ENCODE measurements at places on chromosomes 2 and 18.
A peak's percentile ranks its signal among the peaks of the same experiment; 100 is the strongest.

DNA sequence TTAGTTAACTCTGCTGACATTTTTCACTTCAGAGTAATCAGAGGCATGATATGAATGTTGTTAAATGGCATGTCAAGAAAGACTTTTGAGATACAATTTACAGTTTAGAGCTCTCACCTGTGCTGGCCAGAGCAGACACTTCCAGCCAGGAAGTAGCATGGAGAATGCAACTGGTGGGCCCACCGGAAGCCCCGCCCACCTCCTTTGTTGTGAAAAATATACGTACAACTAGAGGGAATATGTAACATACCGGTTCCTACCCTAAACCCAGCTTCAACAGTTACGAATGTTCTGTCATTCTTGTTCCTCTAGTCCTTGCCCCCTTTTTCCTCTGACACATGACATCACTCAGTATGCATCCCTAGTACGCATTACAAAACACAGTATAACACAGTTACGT, 70.2 kb upstream of the ITM2C start:
- no peak for DNase-seq

DNA sequence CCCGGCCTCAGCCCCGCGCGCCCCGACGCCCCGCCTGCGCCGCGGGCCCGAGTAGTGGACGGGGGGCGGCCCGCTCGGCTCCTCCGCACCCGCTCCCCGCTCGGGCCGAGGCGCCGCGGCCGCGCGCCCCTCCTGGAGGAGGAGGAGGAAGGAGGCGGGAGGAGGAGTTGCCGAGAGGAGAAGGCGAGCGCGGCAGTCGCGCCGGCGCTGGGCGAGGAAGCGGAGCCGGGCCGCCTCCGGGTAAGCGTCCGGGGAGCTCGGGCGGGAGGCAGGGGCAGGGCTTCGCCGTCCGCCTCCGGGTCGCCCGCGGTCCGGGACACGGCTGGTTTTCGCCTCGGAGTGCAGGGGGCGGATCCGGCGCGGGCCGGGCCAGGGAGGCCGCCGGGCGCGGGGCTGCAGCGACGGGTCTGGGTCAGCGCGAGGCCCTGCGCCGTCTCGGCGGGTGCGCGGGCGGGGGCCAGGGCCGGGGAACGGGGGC, at the start of gene SOCS6:
SOCS6 (plus strand) TSS at position 195 of the 478 bp plus-strand sequence. CDS start 35,624 bp downstream, outside the sequence.
- no peak for DNase-seq

GRCh38 chr18:36468161-36468560, 170.6 kb downstream of the FHOD3 start:
- DNase-seq: no peak

DNA sequence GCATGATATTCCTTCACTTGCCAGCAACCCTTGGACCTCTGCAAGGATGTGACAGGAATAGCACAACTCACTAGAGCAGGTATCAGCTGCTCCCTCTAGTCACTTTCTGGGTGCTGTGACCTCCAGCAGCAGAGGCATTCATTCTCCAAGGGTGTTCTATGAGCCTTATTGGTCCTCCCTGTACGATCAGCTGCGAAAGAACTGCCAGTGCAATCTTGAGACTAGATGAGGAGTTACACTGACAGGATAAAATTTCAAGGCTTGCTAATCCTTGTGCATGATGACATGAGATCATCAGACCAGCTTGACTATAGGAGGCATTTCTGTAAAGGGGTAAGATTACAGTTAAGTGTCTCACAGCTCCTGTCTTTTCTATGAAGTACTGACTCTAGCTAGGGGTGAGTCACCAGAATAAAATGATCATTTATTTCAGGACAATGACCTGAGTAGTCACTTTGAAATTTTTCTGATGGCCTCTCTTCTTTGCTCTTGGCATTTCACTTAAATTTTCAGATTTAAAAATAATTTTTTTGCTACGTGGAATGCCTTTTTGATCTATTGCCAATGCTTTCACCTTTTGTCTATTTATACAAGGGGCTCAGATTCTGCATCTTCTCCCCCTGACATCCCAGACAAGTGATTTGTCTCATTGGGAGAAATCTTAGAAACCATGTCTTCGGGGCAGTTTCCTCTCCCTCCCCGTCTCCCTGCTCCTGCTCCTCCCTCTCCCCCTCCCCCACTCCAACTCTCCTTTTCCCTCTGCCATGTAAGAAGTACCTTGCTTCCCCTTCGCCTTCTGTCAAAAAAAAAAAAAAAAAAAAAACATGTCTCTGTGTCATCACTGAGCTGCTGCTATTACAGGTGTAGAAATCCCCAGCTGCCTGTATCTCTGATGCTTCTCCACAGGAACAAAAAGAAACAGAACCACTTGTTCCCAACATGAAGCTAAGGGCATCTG, 49.2 kb upstream of the FRZB start:
- DNase-seq: peak; percentile 42

DNA sequence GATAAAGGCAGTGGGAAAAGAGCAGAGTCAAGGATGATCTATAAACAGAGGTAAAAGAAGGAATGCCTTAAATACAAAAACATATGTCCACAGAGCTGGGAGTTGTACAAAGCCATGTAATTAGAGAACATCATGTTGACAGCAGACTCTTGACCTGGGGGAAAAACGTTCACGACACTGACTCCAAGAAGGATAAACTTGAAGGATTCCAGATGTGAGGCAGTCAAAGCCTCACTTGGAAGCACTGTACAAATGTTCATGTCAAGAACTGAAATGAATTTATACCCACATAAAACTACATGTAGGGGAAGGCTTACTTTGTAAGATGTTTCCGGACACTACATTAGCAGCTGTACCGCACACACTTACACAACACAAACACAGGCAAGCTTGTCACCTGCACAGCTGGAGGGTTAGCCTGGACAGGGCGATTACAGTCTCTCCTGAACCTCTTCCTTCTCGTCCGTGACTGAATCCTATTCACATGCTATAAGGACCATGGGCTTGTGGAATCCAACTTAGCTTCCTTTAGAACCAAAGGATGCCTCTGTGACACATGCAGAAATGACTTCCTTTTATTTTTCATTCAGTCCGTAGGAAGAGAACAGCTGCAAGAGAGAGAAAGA, 88.6 kb downstream of the SH3YL1 start:
- no peak for DNase-seq

- no peak for DNase-seq
Observed at GRCh38 chr2:204156456-204156855, 219.9 kb downstream of the ICOS start.

DNA sequence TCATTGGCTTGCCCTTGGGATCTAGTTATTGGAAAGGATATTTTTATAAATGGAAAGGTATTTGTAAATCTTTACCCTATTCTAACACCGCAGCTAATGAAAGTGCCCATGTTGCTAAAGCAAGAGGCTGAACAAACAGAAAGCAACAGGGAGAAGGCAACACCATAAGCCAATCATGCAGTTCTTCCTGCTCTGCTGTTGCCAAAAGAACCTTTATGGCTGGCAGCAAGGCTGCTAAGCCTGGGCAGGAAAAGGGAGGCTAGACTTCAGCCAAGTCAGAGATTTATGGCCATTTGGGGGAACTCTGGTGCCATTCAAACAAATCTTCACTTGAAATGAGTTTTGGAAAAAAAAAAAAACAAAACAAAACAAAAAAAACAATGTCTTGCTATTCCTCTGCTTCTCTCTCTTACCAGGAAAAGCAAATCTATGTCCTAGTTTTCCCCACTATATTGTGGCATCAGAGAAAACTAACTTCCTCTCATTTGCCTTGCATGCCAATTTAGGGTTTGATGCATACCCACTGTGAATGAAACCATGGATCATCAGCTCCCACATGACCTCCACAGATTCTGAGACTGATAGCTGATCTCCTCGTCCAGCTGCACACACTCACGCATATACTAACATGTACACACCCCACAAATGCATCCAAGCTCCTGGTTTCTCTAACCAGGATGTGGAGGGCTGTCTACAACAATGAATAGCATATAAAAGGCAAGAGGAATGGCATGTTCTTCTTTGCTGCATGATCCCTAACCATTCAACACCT, 179.3 kb downstream of the C1D start:
- DNase-seq: no peak

DNA sequence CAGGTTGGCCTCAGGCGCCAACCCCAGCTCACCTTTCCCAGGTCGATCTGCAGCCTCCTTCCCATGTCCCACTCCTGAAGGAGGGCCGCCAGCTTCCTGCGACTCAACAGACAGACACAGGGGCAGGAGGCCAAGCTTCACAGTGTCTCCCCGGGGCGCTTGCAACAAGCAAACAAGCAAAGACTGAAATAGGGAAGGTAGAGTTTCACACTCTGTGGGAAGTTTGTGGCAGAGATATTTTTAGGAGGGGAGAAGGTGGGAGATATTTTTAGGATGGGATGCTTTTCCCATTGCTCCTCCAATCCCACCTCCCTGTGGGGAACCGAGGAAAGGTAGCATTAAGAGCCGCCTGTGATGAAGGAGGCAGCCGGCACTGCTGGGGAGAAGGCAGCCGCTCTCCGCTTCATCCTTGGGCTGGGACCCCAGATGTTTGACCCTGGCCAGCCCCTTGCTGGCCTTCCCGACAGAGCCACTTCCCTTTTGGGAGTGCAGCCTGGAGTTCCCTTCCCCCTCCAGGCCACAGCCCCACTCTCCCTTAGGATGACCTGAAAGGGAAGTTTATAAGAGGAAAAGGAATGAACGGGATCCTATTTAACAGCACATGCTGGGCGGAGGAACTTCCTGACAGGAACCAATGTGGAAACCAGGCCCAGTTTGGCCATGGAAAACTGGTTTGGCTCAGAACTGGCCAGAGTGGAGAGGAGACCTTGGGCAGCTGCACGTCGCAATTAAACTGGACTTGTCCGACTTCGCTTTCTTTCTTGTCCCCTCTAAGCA, 142.2 kb upstream of the SMAD2 start:
- no peak for DNase-seq

DNA sequence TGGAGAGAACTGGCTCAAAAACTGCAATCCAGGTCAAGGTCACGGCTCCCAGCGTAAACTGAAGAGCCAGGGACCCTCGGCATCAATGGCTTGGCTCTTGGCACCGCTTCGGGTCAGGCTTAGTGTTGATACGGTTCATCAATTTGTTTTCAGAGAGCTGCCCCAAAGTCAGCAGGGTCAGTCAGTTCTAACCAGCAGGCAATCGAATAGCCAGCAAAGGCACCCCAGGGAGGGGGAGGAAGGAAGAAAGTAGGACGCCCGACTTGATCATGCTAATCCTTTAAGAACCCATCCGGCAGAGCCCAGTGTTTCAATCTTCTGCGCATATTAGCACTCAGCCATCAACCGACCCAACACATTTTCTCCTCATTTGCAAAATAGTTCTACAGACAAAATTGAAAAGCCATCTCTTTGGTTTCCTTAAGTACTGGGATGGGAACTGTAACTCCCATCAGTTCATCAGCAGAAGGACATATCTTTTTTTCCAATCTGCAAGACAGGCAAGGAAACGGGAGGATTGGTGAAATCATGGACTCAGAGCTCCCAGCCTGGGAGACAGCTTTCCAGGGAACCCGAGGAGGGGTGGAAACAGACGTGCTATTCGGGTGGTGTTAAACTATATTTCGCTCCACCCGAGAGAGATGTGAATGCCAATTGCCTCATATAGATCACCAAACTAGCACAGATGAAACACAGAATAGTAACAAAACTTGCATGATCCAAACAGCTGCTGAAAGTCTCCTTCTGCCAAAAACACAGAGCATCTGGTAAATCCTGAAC, 40.7 kb upstream of the CABLES1 start:
- DNase-seq: no peak

GRCh38 chr2:150383587-150383986, 103.9 kb downstream of the RND3 start:
- no peak for DNase-seq

- no peak for DNase-seq
Observed at GRCh38 chr2:187971893-187972292, 319.8 kb upstream of the GULP1 start.

DNA sequence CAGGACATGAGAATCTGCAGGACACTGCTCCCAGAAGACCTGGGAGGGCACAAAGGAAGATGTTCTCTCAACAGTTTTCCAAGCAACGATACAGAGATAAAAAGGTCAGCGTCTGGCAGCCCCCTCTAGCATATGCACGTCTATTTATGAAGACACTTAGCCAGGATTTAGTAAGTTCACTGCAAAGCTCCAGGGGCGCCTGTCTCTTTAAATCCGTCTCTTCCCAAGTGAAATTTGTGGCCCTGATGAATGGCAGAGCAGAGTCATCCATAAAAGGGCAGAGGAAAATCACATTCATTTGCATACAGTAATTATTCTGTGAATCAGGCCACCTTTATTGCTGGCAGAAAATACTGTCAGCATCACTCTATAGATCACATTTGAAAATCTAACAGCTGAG, 390.9 kb upstream of the SMIM21 start:
- DNase-seq: no peak

- DNase-seq: no peak
Observed at GRCh38 chr18:39259736-39260135, 1694.1 kb upstream of the CELF4 start.

DNA sequence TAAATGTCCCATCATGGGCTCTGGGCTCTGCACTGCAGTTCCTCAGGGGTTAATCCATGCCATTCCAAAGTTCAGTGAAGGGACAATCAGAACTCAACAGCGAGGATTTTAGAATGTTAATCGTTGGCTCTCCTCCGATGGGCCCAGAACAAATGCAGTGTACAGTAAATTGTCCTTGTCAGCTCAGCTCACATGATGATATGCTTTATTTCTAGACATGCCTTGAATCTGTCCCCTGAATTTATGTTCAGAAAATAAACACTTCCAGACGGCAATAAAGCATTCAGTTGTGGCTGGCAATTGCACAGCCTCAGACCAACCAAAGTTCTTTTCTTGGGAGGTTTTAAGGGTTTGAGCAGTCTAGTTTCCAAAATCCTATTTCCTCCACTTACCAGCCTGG, 981.2 kb downstream of the BCL11A start:
- DNase-seq: no peak

DNA sequence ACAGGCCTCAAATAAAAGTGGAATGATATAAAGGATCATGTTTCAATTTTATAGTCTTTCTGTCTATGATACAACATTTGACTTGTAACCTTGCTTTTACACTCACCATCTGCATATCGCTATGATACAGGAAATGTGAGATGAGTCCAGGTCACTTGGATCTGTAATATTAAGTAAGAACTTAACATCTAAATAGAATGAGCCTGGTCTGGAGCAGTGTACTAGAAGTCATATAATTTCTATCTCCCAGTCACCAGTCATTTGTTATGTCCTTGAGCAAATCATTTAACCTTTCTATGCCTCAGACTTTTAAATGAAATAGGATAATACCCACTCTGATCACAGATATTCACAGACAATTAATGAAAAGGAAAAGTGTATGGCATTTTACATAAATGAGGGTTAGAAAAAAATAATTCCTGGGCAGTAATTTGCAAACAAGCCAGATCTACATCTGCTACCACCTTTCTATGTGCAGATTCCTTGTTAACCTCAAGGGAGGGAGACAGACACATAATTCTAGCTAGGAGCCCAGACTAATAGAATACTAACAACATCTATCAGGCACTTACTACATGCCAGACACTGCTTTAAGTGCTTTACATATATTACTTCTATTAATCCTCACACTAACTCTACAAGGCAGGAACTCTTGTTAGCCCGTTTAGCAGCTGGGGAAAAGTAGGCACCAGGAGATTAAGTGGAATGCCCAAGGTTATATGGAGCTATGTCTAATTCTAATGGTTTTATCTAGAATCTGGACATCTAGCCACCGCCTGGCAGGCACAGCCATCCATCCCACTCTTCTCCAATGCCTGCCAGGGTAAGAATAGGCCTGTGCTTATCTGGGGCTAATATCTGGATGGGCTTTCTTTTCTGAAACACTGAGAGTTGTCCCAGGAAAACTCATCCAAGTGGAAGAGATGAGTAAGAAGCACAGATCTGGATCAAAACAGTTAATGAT, 313.6 kb upstream of the CDH20 start:
- DNase-seq: no peak

- DNase-seq: no peak
Observed at GRCh38 chr18:67211646-67212045, 304.9 kb downstream of the DSEL start.
